NCI-H345 (cell line): ENCODE measurements at places on chromosomes 16 and 17.

GRCh38 chr16:79644971-79645667, 44.6 kb upstream of the MAF start:
- DNase-seq: no peak

DNA sequence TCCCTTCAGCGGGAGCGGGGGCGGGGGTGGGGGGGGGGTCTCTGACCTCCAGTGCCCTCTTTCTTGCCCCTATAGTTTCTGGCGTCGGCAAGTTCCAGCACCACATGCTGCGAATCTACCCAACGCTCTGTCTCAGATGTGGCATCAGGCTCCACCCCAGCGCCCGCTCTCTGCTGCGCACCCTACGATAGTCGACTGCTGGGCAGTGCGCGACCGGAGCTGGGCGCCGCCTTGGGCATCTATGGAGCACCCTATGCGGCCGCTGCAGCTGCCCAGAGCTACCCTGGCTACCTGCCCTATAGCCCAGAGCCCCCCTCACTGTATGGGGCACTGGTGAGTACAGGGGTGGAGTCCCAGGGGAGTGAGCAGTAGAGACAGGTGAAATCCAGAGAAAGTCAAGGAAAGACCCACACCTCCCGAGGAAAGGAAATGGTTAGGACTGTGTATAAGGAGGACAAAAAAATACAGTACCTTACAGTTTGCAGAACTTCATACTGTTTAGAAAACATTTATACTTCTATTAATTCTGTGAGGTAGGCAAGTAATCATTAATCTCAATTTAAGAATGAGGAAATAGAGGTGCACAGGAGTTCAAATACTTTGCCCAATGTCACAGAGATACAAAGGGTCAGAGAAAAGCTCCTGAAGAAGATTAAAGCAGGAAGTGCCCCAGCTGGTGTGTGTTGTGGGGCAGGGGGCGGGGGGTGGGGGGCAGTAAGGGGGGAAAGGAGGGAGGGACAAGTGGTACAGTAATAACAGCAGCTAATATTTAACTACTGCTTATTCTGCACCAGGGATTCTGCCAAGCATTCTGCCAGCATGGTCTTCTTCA, 2.5 kb downstream of the IRX6 start:
- DNase-seq: no peak

GRCh38 chr17:78892520-78892919, 10.5 kb downstream of the CEP295NL start:
- no peak for DNase-seq

DNA sequence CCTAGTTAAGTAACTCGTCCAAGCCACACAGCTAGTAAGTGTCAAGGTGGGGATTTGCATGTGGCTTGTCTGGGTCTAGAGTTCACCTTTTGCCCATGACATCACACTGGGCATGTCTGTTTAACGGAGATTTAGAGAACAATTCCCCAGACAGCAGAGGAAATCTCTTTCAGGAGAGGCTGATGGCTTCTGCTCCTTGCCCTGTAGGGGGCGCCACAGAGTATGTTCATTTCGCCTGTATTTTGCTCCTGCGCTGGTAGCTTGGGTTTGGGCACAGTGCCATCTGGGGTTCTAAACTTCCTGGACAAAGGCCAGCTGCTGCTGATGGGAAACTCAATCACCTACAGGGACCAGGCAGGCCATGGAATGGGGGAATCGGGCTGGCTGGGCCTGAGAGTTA, 20.4 kb downstream of the OTOA start:
- peak; percentile 14 for DNase-seq

DNA sequence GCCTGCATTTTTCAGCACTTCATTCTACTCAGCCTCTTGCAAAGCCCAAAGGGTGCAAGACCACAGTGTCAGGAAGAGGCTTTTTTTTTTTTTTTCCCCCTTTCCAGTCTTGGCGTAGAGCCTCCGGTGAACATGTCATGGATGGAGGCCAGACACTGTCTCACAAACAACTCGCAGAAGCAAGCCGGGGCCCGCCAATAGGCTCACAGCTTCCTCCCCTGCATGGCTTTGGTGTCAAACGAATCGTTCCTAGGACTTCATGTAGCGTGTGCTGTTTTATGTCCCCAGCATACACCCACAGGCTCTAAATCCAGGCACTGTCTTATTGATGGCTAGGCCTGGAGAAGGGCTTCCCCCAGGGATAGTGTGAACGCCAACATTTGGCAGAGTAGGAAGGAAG, 457.7 kb upstream of the MAF start:
- DNase-seq: no peak

GRCh38 chr16:2333772-2334379, 6.7 kb downstream of the ABCA3 start:
- DNase-seq: no peak

- DNase-seq: peak; percentile 68
Measured at GRCh38 chr16:87812200-87812656, 46.4 kb upstream of the KLHDC4 start.

- DNase-seq: no peak
Measured at GRCh38 chr16:77116856-77117255, 74.1 kb upstream of the MON1B start.

DNA sequence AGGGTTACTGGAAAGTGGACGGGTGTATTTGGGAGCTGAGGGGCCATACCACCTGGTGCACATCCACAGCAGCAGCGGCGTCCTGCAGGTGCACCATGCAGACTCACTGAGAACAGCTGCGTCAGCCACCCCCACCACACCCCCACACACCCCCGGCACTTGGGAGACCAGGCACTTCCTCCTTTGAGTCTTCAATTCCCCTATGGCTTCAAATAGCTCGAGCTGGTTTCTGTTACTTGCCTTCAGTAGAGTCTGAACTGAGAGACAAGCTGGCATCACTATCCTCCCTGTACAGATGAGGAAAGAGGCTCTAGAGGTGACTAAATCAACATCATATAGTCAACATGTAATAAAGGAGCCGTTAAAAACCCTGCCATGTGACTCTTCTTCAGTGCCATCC, 15.4 kb downstream of the CUEDC1 start:
- peak; percentile 83 for DNase-seq

DNA sequence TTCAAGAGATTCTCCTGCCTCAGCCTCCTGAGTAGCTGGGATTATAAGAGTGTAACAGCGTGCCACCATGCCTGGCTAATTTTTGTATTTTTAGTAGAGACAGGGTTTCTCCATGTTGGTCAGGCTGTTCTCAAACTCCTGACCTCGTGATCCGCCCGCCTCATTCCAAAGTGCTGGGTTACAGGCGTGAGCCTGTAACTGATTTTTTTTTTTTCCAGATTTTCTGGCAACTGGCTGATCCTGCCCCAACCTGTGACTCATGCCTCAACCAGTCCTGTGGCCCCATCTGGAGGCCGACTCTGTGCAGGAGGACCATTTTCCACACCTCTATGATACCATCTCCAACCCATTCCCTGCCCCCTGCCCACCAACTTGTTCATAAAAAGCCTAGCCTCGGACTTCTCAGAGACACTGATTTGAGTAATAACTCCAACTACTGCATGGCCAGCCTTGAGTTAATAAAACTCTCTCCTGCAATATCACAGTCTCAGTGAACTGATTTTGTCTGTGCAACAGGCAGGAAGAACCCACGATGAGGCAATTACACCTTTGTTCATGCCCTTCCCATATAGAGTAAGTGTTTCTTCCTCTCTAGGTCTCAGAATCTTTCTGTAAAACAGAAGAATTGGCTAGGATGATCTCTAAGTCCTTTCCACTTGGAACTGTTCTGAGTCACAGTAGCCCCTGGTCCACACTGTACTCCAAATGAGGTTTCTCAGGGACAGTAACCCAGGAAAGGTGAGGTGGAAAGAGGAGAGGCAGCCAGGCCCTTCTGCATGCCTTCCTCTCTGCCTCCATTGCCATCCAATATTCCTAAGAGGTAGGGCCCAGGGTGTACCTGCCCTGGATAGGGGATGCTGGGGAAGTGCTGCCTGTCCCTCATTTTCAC, 8.8 kb upstream of the CNOT1 start:
- DNase-seq: no peak

DNA sequence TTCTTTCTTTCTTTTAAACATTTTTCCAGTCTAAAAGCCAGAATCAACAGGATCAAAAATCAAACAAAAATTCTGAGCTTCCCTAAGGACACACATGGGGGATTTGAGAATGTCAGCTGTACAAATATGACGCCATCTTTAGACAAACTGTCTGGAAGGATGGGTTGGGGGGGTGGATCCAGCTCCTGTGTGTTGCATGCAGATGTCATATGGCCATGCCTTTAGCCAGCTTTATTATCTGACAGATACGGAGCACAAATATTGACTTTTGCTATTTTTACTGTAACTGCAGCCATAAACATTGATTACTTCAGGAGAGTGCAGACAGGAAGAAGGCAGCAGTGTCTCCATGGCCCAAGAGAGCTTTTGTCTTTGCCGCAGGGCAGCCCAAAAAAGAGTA, 279.4 kb upstream of the ELAC2 start:
- DNase-seq: no peak

DNA sequence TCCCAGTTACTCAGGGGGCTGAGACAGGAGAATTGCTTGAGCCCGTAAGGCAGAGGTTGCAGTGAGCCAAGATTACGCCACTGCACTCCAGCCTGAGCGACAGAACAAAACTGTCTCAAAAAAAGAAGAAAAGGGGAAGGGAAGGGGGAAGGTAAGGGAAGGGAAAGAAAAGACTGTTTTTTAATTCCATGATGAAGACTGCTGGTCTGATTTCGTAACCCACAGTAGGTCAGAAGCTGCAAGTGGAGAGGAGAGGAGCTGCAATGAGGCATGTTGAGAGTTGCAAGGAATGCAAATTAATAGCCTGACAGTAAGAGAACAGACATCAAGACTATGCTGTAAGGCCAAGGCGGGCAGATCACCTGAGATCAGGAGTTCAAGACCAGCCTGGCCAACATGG, 33.3 kb downstream of the HELZ start:
- no peak for DNase-seq

GRCh38 chr16:1080801-1081733, 8.5 kb downstream of the SSTR5 start:
- DNase-seq: no peak

DNA sequence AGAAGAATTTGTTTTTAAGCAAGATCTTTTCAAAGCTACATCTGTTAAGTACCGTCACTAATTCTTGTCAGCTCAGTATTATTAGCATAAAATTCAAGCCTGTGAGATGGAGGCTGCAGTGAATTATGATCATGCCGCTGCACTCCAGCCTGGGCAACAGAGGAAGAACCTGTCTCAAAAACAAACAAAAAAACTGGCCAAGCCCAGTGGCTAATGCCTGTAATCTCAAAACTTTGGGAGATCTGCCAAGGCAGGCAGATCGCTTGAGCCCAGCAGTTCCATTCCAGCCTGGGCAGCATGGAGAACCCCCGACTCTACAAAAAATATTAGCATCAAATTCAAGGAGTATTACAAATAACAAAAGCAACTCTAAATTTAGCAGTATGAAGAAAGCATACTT, 88.0 kb downstream of the STXBP4 start:
- DNase-seq: no peak

DNA sequence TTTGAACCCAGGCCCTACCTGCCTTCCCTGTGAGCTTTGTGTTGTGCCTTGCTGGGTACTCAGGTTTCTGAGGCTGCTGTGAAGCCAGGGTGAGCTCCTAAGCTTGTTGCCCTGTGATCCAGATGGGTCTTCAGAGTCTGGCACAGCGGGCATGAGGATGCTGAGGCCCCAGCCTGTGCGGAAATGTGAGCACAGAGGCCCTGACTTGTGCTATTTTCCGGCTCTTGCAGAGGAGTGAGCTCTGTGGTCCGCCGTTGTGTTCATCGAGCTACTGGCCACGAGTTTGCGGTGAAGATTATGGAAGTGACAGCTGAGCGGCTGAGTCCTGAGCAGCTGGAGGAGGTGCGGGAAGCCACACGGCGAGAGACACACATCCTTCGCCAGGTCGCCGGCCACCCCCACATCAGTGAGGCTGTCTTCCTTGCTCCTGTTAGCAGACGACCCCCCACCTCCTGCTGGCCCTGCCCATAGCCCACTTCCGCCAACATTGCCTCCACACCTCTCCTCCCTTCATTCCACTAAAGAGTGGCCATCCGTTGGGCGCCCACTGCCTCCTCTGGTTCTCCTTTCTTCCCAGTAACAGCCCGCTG, 2.7 kb downstream of the PHKG2 start:
- DNase-seq: no peak

GRCh38 chr16:88504489-88505404, 51.7 kb downstream of the ZFPM1 start:
- peak; percentile 75 for DNase-seq

- peak; percentile 63 for DNase-seq
Measured at GRCh38 chr17:57004944-57005579, 27.1 kb downstream of the SCPEP1 start.

DNA sequence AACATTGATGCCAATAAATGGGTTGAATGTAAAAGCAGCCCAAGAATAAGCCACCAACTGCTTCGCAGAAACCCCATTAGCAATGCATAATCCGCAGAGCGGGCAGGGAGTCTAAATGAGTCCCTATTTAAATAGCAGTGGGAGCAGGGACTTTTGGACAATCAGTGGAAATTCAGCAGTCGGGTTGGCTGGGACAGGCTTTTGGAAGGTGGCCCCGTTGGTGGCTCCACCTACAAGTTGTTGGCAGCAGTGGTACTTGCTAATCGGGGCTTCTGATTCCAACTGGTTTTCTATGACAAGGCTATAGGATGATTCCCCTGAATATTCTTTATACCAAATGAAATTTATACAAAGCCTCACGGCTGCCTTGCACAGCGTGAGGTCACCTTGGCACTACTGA, 86.3 kb downstream of the WDR59 start:
- DNase-seq: no peak

GRCh38 chr16:83802135-83802534, 5.6 kb upstream of the HSBP1 start:
- no peak for DNase-seq

- no peak for DNase-seq
Measured at GRCh38 chr17:16488186-16488967, 3.6 kb downstream of the LRRC75A start.

- DNase-seq: no peak
Measured at GRCh38 chr16:4209666-4210065, 32.2 kb downstream of the SRL start.

DNA sequence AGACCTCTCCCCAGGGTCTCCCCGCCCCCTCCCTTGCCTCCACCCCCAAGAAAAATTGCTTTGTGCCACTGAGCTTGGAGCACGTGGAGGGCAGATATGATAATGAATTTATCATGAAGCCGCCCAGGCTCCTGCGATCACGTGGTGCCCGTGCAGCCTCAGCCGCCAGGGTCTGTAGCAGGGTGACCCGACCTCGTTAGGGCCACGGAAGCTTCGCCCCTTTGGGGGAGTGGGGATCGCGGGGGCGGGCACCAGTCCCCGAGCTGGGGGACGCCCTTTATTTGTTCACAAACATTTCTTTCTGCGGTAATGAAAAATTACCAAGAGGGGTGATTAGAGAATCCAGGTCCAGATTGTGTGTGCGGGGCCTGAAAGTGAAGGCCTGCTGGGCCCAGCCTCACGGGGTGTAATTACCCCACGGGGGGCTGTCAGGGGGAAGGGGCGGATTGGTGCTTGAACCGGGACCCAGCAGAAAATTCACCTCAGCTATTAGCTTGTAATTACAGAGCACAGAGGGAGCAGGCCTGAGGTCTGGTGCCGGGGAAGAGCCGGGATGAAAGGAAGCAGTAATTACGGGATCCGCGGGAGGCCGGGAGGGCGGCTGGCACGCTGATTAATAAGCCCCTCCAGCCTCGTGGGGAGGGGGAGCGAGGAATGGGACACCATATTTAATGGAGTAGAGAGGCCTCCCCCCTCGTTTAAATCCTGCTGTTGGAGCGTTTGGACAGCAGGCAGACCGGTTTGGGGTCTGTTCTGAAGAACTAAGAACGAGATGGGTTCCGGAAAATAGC, 13.3 kb downstream of the GSE1 start:
- peak; percentile 48 for DNase-seq
